ENCODE measurements at places on chromosomes 6 and 20.

GRCh38 chr20:50901301-50901700, 29.9 kb downstream of the ADNP start:
- peaks cover 29% of the 10 kb centered on the region for H3K4me1 ChIP-seq
- peaks cover 19% of the 10 kb centered on the region for H3K36me3 ChIP-seq
- H3K27ac ChIP-seq = no peak overlapping the region

GRCh38 chr6:13811627-13812358, 2.6 kb downstream of the MCUR1 start:
- no peaks in the 10 kb centered on the region for H3K36me3 ChIP-seq
- no peak overlapping the region for H3K4me3 ChIP-seq
- peak overlapping the region; percentile 12 for H3K27ac ChIP-seq
- H3K4me1 ChIP-seq = peaks cover 7% of the 10 kb centered on the region
- no peak for DNase-seq
- no peaks in the 10 kb centered on the region for H3K27me3 ChIP-seq

- H3K27ac ChIP-seq = no peak overlapping the region
- H3K36me3 ChIP-seq = peaks cover under 1% of the 10 kb centered on the region
- peaks cover 69% of the 10 kb centered on the region for H3K4me1 ChIP-seq
- H3K27me3 ChIP-seq = no peaks in the 10 kb centered on the region
Measured at GRCh38 chr6:136703331-136703865, 88.9 kb downstream of the MAP3K5 start.

- peaks cover 28% of the 10 kb centered on the region for H3K36me3 ChIP-seq
- DNase-seq = no peak
- peaks cover 6% of the 10 kb centered on the region for H3K4me1 ChIP-seq
- H3K27ac ChIP-seq = no peak overlapping the region
Measured at GRCh38 chr6:136579800-136580199, 29.6 kb upstream of the MAP7 start.

- H3K27ac ChIP-seq = peak overlapping the region; percentile 93
- no peak for DNase-seq
- H3K27me3 ChIP-seq = no peaks in the 10 kb centered on the region
- peaks cover 53% of the 10 kb centered on the region for H3K4me1 ChIP-seq
Measured at GRCh38 chr20:58650181-58650775, 805 bp upstream of the STX16 start.

DNA sequence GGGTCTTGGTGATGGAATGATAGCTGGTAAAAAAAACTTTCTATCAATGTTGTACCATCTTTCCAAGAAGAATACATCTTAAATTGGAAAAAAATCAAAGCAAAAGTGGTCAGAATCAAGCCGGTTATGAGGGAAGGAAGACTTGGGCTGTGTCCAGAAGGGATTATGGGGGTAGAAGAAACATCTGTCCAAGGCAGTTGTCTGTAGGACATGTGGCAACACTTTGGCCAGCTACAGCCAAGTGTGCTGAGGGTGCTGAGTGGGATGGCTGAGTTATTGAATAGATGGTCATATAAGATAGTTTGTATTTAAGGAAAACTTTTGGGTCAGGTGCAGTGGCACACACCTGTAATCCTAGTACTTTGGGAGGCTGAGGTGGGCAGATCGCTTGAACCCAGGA, 38.4 kb downstream of the INSM1 start:
- no peak for DNase-seq
- H3K27me3 ChIP-seq = no peaks in the 10 kb centered on the region
- H3K4me1 ChIP-seq = no peaks in the 10 kb centered on the region
- H3K27ac ChIP-seq = no peak overlapping the region
- H3K4me3 ChIP-seq = no peak overlapping the region

DNA sequence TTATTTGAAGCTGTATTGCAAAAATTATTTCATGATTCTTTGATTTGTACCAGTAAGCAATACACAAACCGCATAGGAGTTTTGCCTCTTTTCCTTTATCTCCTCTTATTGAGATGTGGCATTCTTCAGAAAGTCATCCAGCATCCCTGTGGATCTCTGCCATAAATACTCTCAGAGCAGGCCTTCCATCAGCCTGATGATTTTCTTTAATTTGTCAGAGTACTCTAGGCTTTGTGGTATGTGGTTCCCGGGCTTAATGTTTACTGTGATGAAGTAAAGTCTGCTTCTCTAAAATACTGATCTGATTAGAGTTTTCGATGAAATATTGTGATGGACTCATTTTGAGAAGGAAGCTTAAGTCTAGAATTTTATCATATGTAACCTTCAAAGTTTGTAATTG, 31.1 kb upstream of the SLC35D3 start:
- H3K36me3 ChIP-seq = no peaks in the 10 kb centered on the region
- no peaks in the 10 kb centered on the region for H3K27me3 ChIP-seq
- no peaks in the 10 kb centered on the region for H3K4me1 ChIP-seq
- DNase-seq = no peak

DNA sequence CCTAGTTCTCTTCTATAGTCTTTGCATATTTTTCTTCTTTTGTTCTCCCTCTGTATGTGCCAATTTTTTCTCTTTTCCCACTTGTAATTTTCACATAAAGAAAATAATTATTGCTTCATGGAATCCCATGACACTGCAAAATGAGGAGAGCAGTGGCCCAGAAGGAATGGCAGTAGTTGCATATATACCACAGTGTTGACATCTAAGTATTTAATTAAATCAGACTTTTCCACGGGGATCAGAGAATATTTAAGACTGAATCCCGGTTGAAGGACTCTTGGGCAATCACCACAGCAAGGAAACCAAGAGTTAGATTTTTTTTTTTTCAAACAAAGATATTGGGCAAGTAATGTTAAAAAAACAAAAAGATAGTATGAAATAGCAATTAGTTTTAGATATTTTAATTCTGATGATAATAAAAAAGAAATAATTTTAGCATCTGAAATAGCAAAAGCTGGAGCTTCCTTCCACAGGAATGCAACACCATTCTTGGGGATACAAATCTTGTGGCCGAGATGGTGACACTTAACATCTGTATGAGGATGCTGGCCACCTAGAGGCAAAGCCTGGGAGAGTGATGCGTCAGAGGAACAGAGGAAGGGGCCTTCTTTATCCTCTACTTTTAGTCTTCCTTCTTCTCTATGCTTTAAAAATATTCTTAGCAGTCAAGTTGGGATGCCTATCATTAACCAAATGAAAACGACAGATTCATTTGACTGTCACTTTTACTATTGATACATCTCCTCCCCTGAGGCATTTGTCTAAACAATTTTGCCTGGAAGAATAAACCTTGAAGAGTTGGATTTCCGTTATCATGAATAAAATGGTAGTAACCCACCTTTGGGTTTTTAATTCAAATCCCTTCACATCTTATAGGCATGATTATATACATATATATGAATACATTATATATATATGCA, 356.2 kb downstream of the GJA1 start:
- no peaks in the 10 kb centered on the region for H3K36me3 ChIP-seq
- DNase-seq = no peak
- no peak overlapping the region for H3K4me3 ChIP-seq
- H3K27me3 ChIP-seq = no peaks in the 10 kb centered on the region

DNA sequence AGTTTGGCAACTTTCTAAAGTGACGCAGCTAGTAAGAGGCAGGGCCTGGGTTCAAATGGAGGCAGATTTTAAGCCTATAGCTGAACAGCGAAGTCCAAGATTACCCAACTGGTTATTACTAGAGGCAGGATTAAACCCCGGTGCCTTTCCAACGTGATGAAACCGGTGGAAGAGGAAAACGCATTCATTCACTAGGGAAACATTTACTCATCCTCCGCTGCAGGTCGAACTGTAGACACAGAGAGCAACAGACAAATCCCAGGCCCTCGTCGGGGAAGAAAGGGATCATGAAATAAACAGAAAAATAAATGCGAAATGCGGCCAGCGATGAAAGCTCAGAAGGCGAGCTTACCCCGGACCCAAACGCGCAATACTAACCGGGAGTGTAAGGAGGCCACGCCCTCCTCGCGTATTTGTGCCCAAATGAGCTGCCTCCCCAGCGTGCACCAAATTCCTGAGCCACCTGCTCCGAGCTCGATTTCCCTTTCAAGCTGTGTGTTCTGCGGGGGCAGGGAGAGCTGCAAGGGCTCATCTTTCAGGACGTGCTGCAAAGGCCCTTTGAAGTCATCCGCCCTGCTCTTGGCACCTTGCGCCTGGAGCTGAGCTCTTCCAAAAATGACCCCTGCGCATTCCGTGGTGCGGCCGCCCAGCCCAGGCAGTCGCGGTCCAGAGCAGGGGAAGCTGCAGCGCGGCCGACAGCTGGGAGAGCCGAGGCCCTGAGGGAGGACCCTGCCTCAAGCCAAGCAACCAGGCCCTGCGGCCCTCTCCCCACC, 46.9 kb downstream of the PDYN start:
- no peak for DNase-seq
- H3K36me3 ChIP-seq = no peaks in the 10 kb centered on the region
- no peaks in the 10 kb centered on the region for H3K27me3 ChIP-seq
- peak overlapping the region; percentile 64 for H3K4me3 ChIP-seq
- no peak overlapping the region for H3K27ac ChIP-seq
- H3K4me1 ChIP-seq = peaks cover 11% of the 10 kb centered on the region

DNA sequence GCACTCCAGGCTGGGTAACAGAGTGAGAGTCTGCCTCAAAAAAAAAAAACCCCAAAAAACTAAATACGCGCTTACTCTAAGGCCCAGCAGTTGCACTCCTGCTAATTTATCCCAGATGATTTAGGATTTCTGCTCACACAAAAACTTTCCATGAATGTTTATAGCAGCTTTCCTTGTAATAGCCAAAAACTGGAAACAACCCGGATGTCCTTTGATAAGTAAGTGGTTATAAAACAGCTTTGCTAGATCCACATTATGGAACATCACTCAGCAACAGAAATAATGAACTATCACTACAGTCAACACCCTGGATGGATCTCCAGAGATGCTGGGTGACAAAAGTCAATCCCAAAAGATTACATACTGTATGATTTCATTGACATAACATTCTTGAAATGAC, 220.4 kb upstream of the JARID2 start:
- no peak for DNase-seq
- H3K36me3 ChIP-seq = no peaks in the 10 kb centered on the region
- no peak overlapping the region for H3K27ac ChIP-seq
- no peak overlapping the region for H3K4me3 ChIP-seq

GRCh38 chr20:10910535-10911178, 236.9 kb upstream of the JAG1 start:
- H3K27me3 ChIP-seq = no peaks in the 10 kb centered on the region
- H3K27ac ChIP-seq = peak overlapping the region; percentile 52
- DNase-seq = no peak
- H3K4me1 ChIP-seq = peaks cover 6% of the 10 kb centered on the region

DNA sequence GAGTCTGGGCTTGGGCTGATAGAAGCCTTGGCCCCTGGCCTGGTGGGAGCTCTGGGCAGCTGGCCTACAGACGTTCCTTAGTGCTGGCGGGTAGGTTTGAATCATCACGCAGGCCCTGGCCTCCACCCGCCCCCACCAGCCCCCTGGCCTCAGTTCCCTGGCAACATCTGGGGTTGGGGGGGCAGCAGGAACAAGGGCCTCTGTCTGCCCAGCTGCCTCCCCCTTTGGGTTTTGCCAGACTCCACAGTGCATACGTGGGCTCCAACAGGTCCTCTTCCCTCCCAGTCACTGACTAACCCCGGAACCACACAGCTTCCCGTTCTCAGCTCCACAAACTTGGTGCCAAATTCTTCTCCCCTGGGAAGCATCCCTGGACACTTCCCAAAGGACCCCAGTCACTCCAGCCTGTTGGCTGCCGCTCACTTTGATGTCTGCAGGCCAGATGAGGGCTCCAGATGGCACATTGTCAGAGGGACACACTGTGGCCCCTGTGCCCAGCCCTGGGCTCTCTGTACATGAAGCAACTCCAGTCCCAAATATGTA, 957 bp upstream of the VEGFA start:
- DNase-seq = no peak
- no peaks in the 10 kb centered on the region for H3K36me3 ChIP-seq
- H3K4me3 ChIP-seq = no peak overlapping the region
- H3K27me3 ChIP-seq = no peaks in the 10 kb centered on the region
- no peaks in the 10 kb centered on the region for H3K4me1 ChIP-seq

DNA sequence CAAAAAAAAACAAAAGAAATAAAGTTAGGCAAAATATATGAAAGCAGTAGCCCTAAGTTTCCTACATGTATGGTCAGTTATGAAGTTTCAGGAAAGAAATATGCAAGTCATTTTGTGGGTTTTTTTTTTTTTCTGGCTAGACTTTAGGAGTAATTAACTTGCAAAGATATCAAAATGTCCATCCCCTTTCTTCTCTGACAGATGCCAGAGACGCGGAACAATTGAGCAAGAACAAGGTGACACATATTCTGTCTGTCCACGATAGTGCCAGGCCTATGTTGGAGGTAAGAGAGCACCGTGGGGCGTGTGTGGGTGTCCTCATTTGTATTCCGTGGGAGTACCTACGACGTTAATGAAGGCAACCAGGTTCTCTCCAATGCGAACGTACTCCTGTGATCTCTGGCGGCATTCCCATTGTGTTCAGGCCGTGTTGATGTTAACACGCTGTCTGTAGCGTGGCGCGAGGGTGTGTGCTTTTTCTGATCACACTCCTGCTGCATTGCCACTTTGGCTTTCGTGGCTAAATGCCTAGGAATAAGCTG, 19.5 kb downstream of the DUSP22 start:
- H3K36me3 ChIP-seq = no peaks in the 10 kb centered on the region
- no peak overlapping the region for H3K27ac ChIP-seq
- no peak overlapping the region for H3K4me3 ChIP-seq

- H3K4me1 ChIP-seq = peaks cover 15% of the 10 kb centered on the region
- no peaks in the 10 kb centered on the region for H3K36me3 ChIP-seq
- no peak overlapping the region for H3K27ac ChIP-seq
- no peaks in the 10 kb centered on the region for H3K27me3 ChIP-seq
- DNase-seq = no peak
Measured at GRCh38 chr6:128438393-128438792, 82.0 kb downstream of the PTPRK start.

GRCh38 chr6:154403788-154404187, 47.2 kb upstream of the IPCEF1 start:
- peaks cover 8% of the 10 kb centered on the region for H3K36me3 ChIP-seq
- no peak for DNase-seq
- H3K27ac ChIP-seq = peak overlapping the region; percentile 49
- peaks cover 20% of the 10 kb centered on the region for H3K4me1 ChIP-seq

DNA sequence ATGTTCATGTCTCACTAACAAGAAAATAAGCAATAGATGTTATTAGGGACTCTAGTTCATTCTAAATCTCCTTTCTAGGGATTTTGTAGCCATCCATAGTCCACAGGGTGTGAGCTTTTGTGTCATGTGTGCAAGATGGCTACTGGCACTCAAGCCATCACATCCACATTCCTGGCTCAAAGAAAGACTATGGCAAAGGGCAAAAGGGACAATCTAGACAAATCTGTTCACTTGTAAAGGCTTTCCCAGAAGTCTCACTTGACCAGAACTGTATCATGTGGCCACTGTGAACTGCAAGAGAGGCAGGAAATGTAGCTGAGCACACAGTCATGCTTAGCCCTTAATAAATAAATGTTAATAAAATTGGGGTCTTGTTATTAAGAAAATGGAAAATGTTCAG, 212.6 kb upstream of the EXOC2 start:
- H3K4me1 ChIP-seq = peaks cover 14% of the 10 kb centered on the region
- no peak overlapping the region for H3K4me3 ChIP-seq
- no peaks in the 10 kb centered on the region for H3K27me3 ChIP-seq
- no peak for DNase-seq

DNA sequence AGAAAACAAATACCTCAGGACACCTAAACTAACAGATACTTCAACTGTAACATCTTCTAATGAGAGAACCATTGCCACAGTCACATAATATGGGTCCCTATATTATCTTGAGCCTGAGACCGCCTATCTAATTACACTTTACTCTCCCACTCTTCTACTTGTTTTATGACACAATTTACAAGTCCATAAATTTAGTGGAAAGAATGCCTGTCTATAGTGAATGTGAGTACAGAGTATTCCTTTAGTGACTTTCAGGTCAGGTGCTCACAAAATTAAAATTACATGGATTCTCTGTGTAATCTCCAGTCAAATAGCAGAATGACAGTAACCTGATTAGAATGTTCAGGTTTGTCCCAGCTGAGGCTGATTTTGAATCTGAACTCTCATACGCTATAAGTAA, 624.1 kb downstream of the PKHD1 start:
- no peak overlapping the region for H3K4me3 ChIP-seq
- H3K27ac ChIP-seq = no peak overlapping the region
- no peaks in the 10 kb centered on the region for H3K27me3 ChIP-seq
- H3K36me3 ChIP-seq = no peaks in the 10 kb centered on the region
